ENCODE measurements at places on chromosomes 3 and 15.

DNA sequence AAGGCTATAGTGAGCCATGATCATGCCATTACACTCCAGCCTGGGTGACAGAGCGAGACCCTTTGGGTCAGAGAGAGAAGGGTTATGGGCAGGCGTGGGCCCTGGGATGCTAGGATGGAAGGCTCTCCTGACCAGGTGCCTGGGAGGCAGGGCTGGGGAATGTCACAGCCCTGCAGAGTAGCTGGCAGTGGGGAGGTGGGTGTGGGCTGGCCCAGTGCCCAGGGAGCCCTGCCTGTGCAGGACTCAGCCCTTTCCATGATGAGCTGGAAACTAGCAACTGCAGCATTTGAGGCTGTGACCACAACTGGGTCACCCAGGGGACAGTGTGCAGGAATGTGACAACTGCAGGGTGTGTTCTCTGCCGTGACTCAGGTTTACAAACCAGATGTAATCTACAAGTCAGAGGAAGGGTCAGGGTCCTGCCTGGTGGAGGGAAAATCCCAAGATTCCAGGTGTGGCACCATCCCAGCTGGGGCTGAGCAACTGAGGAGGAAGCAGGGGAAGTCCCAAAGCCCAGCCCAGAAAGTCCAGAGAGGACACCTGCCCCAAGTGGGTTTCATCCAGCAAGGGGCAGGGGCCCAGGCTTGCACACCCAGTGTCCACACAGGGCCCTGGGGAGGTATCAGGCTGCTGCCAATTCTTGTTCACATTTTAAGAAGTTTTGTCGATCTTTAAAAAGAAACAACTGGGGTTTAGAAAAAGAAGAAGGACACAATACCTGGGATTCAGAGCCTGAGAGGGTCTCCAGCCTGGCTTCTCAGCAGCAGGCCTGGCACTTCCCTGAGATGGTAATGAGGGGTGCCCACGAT lies 45.5 kb downstream of the SLC28A1 start:
- no peak for DNase-seq

DNA sequence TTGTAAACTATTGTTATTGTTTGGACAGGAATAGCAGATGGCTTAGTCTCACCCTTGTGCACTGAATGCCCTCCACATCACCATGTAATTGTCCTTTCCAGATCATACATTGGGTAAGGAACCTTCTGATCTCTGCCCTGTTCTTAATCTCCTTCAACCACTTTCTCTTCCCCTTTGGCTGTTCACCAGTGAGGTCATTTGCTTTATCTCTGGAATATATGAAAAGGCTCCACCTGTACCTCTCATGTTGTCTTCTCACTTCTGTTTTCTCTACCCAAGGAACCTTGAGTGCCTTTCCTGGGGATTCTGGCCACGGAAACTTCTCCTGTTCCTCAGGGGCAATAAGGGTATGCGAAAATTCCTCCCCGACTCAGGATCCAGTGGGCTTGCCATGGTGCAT lies 28.5 kb downstream of the MCTP2 start:
- DNase-seq, result no peak

DNA sequence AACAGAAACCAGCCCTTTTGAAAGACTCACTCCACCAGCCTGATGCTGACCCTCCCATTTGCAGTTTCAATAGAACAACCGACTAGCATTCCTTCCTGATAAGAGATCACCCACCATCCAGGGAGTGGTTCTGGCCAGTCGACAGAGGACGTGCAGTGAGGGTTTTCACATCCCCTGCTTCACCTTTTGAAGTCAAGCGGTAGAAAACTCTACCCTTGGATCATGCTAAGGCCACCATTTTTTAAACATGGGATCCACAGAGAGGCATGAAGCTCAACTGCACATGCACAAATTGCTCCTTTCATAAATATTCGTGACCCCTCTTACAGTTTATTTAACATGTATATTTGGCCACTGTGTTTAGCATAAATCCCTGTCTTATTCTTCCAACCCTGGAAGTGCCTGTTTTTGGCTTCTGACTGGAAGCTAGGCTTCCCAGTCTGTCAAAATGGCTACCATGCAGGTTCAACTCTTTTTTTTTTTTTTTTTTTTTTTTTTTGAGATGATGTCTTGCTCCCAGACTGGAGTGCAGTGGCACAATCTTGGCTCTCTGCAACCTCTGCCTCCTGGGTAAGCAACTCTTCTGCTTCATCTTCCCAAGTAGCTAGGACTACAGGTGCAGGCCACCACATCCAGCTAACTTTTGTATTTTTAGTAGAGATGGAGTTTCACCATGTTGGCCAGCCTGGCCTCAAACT lies 1.0 kb upstream of the THUMPD3 start:
- DNase-seq, result no peak

GRCh38 chr15:57057134-57057930 lies 138.9 kb downstream of the TCF12 start:
- DNase-seq, result no peak

DNA sequence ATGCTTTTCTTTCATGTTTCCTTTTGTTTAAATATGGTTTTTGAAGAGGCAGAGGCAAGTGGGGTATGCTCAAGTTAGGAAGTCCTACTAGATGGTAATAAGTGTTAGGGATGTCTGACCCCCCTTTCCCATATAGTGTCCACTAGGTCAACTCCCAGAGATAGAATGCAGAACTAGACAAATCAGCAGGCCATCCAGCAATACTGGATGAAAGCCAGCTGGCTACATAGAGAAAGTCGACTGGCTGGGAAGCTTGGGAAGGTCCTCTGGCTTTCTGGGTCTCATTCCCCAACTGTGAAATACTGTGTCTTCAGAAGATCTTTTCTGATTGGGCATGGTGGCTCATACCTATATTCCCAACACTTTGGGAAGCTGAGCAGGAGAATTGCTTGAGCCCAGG lies 113.8 kb downstream of the SNRK start:
- DNase-seq, result no peak

- no peak for DNase-seq
Measured at GRCh38 chr3:180594631-180595558, 7.1 kb upstream of the TTC14 start.

DNA sequence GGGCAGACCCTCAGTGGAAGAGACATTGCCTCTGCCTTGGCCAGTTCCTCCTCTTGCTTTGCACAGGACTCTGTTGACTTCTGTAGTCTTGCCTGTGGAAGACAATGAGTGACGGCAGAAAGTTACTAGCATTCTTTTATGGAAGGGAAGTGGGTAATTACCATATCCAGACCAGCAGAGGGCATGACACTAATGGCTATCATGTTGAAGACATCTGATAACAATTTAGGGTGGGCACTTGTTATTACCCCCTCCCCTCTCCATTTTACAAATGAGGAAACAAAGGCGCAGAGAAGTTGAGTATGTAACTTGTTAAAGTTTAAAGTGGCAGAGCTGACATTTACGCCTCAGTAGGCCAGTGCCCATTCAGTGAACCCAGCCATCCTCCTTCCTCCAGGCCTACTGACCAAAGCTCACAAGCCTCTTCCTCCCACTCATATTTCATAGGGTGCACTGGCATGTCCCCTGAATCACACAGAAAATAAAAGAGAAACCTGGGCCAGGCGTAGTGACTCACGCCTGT lies 48.2 kb upstream of the FMN1 start:
- no peak for DNase-seq

- no peak for DNase-seq
Measured at GRCh38 chr15:66897971-66898370, 167.4 kb upstream of the SMAD3 start.

- no peak for DNase-seq
Measured at GRCh38 chr3:123347691-123348264, 101.1 kb downstream of the ADCY5 start.

DNA sequence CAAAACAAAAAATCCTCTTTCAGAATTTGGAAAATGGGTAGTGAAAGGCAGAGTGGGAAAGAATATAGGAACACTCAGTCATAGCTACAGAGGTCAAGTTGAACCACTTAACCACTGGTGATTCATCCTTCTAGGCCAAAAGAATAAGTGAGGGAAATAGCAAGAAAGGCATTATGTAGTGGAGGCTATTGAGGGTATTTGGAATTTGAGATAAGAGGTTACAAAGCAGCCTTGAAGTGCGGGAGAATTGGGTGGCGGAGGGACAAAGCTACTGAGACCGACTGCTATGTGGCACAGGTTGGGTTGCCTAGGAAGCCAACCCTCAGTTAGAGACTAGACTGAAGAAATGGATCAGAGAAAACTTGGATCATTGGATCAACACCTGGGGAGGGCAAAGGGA lies 109.5 kb downstream of the SYNPR start:
- DNase-seq, result no peak

DNA sequence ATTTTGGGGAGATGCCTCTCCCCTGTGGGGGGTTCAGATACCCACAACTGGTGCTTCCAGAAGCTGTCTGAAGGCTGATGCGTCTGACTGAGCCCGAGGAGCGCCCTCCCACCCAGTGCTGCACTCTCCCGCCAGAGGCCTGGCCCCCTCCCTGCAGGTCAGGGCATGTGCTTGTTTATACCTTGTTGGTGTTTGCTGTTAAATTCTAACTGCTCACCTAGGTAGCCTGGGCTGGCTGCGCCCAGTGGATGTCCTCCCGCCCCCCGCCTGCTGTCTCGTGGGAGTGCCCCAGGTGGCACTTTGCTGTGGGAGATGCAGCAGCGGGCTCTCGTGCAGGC lies 12.9 kb downstream of the KLF13 start:
- DNase-seq, result no peak

- DNase-seq, result no peak
Measured at GRCh38 chr3:30428251-30428650, 178.2 kb upstream of the TGFBR2 start.

- no peak for DNase-seq
Measured at GRCh38 chr3:66561367-66561766, 60.5 kb upstream of the LRIG1 start.

- no peak for DNase-seq
Measured at GRCh38 chr3:109973733-109974132, 636.4 kb upstream of the DPPA4 start.

GRCh38 chr15:33670567-33670966 lies 297.7 kb upstream of the CHRM5 start:
- no peak for DNase-seq

DNA sequence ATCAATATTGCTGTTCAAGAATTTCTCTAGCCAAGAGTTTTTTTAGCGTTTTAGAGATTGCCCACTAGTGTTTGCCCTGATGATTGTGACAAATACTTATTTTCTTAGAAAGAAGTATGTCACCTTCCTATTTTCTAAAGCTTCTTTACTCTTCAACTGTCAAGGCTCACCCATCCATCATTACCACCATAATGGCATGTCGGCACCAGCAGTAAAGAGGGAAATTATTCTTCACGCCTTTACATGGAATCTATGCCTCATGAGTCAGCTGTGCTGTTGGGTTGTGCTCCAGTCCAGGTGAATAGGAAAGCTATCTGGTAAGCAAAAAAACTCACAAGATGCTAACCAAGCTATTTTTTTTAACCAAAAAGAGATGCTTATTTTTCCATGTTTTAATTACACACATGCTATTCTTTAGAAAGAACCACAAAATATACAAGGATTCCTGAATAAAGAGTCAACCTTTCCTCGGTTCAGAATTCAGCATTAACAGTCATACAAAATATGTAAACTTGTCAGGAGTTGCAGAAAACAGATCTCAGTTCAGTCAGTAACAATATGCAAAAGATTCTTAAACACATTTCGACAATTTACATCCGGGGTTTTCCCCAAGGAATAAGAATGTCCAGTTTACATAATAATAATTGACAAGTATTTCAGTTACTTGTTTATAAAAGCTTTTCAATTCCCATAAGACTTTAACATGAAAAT lies 128.0 kb downstream of the ATP8B4 start:
- DNase-seq, result peak; percentile 56

- no peak for DNase-seq
Measured at GRCh38 chr3:22685597-22685996, 517.5 kb upstream of the UBE2E2 start.

- DNase-seq, result no peak
Measured at GRCh38 chr15:41543521-41543870, 561 bp downstream of the RPAP1 start.

GRCh38 chr3:126013751-126014156 lies 44.8 kb downstream of the ROPN1B start:
- DNase-seq, result no peak

DNA sequence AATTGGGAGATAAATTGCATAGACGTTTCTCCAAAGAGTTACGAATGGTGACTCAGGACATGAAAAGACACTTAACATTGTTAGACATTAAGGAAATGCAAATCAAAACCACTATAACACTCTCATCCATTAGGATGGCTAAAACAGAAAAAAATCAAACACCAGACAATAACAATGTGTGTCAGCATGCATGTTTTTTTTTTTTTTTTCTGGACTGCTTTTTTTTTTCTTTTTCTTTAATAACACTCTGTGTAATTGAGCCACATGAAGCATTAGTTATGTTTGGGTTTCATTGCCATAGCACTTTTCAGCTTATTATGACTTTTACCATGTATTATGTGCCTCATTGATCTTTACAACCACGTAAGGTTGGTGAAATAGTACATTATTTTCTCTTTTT lies 95.0 kb downstream of the NFKBIZ start:
- no peak for DNase-seq

GRCh38 chr3:5606884-5607472 lies 419.5 kb downstream of the EDEM1 start:
- no peak for DNase-seq

DNA sequence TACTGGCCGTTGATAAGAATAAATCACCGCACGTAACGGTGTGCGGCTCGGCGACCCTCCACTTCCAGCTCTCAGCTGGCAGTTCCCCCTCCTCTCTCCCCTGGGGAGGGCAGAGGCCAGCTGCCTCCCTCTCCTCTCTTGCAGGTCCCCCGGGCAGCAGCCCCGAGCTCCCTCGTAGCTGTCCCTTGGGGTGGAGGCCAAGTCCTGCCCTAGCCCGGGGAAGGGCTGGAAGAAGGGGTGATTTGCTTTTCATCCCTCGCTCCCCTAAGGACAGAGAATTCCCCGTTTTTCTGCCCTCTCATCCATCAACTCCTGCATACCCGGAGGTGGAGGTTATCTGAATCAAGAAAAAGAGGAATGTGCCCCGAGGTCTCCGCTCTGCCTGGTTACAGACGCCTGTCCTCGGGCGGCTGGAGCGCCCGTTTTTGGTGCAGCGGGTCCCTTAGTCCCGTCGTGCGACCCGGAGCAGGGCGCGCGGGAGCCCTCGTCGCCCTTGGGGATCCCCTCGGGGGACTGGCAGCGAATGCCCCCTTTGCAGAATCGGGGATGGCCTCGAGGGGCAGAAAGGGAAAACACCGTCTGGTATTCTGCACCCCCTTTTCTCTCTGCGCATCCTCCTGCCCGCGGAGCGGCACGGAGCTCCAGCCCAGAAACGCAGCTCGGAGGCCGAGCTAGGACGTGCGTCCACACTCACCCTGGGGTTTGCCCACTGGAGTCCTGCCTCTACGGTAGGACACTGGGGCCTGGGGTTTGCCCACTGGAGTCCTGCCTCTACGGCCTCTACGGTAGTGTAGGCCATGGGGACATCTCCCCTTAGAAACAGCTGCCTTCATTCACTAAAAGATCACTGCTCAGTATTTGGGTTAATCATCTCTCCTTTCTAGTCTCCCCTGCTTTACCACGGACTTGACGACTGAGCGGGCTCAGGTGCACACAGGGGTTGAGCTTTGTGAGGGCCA lies 2.2 kb downstream of the PTPRG start:
- DNase-seq, result no peak

DNA sequence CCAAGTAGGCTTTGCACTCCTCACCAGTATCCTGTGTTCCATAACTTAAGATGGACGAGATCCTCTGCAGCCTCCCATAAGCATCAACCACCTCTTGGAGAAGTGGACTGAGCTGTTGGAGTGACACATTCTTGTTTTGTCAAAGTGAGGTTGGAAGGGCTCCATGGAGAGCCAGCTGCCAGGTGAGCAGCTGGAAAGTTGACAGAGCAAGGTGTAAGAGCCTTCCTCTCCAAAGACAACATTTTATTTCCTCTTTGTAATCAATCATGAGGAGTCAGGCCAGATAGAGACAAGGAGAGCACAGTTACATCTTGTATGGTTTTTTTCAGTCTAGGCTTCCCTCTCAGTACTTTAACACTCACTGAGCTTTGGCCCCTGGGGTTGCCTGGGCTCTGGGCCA lies 5.1 kb downstream of the ABI3BP start:
- DNase-seq, result no peak
